ENCODE measurements at places on chromosomes 7 and 10.

DNA sequence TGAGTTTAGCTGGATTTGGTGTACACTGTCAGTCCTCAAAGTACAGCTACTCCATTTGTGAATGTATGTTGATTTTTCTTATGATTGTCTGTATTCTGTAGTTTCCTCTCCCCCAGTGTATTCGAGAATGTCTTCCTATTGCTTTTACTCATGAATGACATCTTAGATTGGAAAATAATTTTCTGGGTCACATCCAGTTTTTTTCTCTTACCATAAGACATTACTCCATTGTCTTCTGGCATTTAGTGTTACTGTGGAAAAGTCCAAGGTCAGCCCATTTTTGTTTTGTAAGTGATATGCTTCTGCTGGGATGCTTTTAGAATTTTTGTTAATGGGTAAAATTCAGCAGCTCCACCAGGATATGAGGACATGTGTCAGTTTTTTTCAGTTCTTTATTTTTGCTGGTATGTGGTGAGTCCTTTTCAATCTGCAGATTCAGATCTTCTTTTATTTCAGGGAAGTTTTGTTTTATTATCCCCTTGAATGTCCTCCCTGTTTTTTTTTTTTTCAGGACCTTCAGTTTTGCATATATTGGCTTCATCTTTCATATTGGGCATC lies 33.6 kb downstream of the WAC start:
- DNase-seq = no peak

- no peak for DNase-seq
Observed at GRCh38 chr7:70384024-70384423, 747.9 kb upstream of the GALNT17 start.

DNA sequence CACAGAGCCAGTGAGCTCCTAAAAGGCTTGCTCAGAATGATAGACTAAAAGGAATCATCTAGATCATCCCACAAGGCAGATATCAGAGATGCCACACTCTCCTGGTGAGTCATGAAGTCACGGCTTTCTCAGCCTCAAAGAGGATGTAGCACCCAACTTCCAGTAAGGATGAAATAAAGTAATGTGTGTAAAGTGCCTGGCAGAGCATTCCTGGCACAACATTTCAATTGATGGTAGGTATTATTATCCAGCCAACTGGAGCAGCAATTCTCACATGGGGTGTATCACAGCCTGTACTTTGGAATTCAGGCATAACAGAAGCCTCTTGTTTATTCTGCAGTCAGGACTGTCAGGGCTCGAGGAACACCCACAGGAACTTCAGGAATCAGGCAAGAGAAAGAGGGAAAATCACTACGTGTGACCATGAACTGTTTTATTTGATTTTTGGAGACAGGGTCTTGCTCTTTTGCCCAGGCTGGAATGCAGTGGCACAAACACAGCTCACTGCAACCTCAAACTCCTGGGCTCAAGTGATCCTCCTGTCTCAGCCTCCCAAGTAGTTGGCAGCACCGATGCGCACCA lies 5.3 kb upstream of the NAT16 start:
- DNase-seq = no peak

GRCh38 chr7:73438547-73439409 lies 5.2 kb downstream of the FZD9 start:
- DNase-seq = no peak

DNA sequence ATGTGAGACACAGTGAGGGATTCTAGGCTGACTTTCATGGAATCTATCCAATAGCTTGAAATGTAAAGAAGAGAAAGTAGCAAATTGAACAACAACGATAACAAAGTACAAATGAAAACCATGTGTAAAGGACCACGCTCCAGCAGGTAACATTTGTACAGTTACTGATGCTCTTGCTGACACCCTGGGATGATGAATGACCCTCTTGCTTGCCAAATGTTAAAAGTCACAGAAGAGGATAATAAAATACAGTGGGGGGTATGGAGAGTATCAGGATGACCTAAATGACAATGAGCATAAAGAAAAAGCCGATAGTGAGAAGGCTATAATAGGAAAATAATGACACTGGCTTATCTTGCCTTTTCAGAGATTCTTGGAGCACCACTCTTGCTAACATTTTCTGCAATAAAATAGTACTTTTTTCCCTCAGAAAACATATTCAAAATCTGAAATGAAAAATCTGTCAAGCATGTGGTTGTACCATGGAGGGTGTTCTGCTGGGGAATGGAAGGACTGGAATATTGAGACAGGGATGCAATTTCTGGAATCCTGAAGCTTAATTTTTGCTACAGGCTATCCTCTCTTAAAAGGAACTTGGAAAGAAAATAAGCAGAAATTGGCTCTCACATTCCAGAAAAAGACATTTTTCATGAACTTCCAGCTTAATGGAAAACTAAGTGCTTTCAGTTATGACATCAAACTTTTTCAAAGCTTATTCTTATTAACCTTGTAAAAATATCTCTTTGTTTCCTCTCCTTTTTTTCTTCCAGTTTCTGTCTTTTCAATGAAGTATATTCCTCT lies 303.2 kb upstream of the GHITM start:
- no peak for DNase-seq

DNA sequence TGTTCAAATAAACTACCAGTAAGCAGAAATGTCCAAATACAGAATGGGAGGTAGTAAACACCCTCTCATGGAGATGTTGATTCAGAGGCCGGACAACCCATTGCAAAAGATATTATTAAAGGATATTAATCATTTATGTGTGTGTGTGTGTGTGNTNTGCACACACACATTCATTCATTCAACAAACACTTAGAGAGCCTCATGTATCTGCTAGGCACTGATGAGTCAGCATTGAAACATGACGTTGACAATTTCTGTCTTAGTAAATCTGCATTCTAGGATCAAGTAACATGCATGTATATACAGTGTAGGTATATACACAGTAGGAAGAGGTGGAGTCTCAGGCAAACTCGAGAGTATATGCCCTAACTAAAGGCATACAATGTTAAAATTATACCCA lies 187.0 kb downstream of the ZNF365 start:
- DNase-seq = no peak

- DNase-seq = no peak
Observed at GRCh38 chr10:17199351-17199804, 2.1 kb downstream of the TRDMT1 start.

- DNase-seq = no peak
Observed at GRCh38 chr10:117131376-117132327, 6.4 kb downstream of the VAX1 start.

DNA sequence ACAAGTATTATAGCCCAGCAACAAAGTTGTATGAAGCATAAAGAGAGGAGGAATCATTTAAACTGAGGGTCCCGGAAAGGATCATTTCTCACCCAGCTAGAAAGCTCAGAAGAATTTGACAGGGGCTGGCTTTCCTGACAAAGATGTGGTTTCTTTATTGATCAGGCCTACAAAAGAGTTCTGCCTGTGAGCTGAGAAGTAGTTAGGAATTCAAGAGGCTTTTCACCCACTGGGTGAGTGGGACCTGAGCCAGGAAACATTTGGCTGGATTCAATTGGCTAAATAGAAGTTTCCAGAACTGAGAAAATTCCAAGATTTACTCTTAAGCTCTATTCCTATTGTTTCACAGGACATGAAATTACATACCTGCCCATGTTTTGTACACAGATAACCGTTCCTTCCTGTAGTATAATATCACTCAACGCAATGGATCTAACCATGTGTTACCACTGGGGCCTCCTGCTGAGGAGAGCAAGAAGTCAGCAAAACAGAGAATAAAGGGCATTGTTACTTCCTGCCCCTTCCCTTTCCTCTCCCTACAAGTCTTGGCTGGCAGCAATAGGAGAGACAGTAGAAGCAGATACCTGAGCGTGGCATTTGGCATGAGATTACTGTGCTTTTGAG lies 53.9 kb upstream of the PAPSS2 start:
- no peak for DNase-seq

DNA sequence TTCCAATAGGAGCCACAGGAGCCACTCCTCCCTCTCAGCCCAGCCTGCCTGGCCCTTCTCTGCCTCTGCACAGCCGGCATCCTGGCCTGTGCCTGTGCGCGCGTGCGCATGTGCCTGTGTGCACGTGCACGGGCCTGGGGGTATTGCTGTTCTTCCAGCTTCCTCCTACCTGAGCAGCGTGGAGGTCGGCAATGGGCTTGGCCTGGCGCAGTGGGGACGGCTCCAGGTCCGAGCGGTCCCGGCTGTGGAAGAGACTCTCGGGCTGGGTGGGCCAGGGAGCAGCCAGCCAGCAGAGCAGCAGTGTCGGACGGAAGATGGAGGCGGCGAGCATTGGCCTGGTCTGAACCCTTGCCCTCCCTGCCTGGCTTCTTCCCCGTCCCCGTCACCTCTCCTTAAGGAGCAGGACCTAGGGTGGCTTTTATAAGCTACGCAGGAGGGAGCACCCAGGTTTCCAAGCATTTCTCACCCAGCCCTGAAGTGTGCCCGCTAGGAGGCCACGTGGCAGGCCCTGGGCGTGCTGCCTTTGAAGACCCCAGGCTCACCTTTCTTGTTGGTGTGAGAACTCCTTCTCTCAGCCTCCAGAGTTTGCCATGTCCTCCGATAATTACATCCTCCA lies at the start of gene MMP21:
Gene MMP21, minus strand, starts transcription at position 331 of the 616 bp plus-strand sequence. Its CDS starts 0 bp downstream, at position 331.
- DNase-seq = no peak

Measured in cortex of kidney (tissue), 1 donor.